ENCODE measurements at places on chromosomes 4 and X.

- DNase-seq = no peak
Measured at GRCh38 chr4:189305500-189305899, 635.2 kb upstream of the FRG1 start.

- no peak for DNase-seq
Measured at GRCh38 chrX:71170660-71171059, 26.0 kb downstream of the NLGN3 start.

DNA sequence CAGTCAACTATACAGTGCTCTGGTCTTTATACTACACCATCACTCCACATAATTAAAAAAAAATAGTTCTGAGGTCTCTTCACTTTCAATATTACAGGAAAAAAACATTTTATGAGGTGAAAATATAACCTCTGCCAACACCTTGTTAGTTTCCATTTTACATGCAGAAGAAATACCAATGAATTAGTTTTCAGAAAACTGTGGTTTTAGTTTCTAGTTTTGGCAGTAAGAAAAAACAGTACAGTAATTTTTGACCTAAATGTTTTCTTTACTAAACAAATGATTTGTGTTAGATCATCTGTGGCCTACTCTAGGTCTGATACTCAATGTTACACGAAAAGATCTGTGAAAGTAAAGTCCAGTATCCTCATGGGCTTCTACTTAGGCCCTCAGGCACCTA is 10.0 kb downstream of the SULT1E1 start:
- DNase-seq = no peak

GRCh38 chr4:7252510-7253340 is 60.4 kb downstream of the SORCS2 start:
- no peak for DNase-seq

- DNase-seq = no peak
Measured at GRCh38 chr4:85448906-85449890, 25.8 kb upstream of the ARHGAP24 start.

All from HEK293T (cell line).